B cell (primary cell): ENCODE measurements at places on chromosomes 5 and 9. TPM values are rescaled to one million over a fixed set of nuclear protein-coding genes. Genes with fewer than 3 reads are reported as not detected.

DNA sequence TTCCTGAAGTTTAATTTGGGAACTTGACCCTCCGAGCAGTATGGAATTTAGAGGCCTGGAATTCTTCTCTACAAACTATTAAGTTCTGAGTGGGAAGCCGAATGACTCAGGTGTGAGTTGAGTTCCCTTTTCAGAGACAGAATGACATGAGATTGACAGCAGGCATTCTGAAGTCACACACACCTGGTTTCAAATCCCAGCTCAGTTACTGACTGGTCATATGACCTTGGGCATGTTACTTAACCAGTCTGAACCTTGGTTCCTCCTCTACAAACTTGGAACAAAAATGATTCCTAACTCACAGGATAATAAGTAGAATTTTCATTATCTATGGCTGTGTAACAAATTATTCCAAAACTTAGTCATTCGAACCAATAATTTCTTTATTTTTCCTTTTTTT is 45.5 kb upstream of the GPBP1 start:
- DNase-seq = no peak

GRCh38 chr5:129477532-129477931 is 17.4 kb downstream of the ADAMTS19 start:
- DNase-seq = no peak

- no peak for DNase-seq
Observed at GRCh38 chr5:31781772-31782171, 142.8 kb downstream of the PDZD2 start.

- no peak for DNase-seq
Observed at GRCh38 chr5:137800700-137801411, 46.7 kb upstream of the HNRNPA0 start.

DNA sequence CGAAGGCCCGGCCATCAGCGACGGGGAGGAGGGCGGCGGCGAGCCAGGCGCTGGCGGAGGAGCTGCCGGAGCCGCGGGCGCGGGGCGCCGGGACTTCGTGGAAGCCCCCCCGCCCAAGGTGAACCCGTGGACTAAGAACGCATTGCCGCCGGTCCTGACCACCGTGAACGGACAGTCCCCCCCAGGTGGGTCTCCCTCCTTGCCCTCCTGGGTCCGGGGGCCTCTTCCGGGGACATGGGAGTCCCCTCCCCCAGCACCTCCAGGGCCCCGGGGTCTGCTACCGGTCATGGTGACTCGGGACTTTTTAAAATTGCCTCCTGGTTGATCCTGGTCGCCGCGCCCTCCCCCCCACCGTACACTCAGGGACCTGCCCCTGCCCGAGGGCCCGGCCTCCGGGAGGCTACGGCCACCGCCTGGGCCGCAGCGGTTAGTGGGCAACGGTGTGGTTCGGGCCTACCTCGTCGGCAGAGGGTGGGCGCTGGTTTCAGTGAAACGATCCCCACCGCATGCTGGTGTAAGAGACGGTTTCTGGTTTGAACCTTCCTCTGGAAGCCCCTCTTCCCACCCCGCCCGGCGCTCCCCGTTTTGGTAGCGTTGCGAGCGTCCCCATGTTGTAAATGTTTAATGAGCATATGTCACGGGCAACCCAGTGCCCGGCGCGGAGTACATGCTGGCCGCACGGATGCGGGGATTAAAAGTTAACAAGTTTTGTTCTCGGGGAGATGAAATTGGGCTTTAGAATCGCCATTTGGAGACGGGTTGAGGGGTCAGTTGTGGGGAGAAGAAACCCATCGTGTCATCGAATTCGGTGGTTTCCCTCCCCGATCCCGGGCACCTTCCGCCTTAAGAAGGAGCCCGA is 1.1 kb downstream of the LARP1 start:
- peak; percentile 67 for DNase-seq

DNA sequence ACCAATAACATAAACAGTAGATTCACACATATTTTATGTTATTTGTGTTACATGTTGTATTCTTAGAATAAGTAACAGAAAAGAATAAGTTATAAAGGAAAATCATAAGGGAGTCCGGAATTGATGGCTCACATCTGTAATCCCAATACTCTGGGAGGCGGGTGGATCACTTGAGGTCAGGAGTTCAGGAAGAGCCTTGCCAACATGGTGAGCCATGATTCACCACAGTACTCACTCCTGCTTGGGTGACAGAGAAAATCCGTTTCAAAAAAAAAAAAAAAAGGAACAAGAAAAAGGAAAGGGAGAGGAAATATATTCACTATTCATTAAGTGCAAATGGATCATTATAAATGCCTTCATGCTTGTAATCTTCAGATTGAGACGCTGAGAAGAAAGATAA is 533.3 kb upstream of the CDH9 start:
- no peak for DNase-seq

DNA sequence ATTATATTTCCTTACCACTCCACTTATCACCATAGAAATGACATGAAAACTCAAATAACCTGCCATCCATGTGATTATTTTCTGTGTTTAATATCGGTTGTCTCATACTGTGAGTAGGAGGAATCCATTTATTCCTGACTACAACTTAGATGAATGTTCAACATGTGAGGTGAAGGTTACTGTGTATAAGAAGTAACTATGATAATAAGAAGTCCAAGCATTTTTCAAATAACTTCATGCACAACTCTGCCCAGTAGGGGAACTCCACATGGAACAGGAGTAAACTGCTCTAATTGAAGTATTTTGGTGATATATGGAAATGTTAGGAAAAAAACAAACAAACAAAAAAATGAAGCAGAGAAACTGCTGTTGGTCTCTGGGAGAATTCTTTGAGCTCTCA is 447.5 kb upstream of the GRIN3A start:
- no peak for DNase-seq

GRCh38 chr9:78005231-78006002 is 26.2 kb downstream of the GNAQ start:
- DNase-seq = no peak

DNA sequence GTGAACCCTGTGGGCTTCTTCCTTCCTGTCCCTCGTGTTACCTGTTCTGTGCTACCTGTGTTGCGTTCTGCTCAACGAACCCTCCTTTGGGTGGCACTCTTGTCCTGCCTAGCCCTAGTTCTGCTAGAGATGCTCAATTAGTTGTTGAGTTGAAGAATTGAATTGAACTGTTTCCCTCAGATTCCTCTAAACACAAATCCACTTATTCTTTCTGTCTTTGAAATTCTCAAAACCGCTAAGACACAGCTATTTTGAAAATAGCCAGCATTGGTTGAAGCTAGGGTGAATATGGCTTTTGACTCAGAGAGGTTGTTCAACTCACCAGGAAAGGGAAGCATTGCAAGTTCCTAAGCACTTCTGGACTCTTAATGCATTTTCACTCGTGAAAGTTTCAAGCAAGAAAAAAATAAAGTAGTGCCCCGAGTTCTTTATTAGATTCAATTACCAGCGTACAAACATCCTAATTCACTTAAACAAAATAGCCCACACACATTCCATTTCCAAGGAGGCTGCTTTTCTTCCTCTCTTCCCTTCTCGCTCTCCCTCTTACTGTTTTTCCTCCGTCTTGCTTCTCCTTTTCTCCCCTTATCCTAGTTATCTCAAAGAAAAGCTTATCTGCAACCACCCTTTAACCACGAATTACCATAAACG is 642 bp upstream of the ITGA1 start:
- DNase-seq = peak; percentile 50

DNA sequence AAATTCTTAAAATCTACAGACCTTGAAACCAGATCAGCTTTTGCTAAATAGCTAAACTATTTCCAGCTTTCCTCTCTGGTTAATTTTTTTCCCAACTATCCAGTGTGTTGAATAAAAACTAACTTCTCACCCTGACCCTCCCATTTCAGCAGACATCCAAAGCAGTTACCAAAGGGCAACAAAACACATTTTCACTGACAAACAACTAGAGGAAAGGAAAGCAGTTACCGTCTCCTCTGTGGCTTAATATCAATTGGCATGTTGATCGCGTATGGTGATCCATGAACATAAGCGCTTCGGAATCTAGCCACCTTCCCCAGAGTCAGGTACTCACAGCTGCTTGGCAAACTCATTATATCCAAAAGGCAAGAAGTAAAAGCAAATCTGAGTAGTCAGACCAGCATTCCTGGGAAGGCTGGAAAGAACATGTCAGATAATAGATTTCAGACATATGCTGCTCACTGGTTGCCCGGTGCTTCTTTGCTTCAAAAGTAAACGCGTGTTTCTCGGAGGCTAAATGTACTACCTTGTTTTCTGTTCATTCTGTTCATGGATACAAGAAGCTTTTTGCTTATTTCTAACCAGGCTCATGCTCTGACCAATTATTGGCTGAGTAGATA is 463.4 kb downstream of the PDE4D start:
- DNase-seq = no peak

DNA sequence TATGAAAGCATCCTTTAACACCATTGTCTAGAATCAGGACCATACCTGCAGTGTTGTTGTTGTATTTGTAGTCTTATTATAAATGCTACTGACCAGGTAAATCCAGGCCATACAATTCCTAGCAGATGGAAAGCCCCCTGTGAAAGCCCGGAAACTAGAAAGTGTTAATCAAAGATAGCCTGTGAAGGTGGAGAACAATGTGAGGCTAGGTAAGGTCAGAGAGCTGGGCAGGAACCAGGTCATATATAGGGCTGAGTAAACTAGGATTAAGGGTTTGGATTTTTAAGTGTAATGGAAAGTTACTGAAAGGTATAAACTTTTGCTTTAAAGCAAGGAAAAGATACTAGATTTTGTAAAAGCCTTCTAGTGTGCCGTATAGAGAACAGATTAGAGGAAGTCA is 6.7 kb downstream of the LRRC70 start:
- DNase-seq = no peak

GRCh38 chr5:154317916-154318315 is 127.4 kb downstream of the GALNT10 start:
- DNase-seq = no peak

DNA sequence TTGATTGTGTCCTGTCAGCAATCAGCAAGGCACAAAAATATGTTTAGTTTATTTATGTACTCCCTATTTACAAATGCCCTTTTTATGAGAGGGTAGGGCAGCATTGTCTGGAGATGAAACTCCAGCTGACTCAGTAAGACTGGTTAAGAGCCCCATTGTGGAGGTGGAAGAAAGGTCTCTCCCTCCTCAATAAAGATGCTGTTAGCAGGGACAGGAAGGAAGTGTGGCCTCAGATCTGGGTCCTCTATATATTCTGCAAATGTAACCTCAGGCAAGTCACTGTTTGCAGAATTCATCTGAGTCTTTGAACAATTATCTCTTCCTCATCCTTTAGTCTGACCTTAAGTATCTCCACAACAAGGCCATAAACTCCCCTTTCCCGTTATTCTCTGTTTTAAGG is 48.3 kb upstream of the TRAF1 start:
- no peak for DNase-seq

DNA sequence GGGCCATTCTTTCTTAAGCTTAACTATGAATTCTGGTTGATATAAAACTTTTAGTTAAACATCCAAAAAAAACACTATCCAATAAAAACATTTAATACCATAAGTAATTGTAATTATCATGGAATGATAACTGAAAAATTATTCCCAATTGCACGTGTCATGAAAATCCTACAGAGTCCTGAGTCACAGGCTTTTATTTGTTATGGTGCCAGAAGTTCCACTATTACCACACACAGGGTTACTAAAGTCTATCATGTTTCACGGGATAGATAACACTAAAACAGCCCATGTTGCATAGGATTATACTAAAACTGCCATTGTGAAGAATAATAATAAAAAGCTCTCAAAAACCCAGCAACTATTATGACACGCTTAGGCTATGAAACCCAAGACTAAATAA is 1381.8 kb downstream of the EFNA5 start:
- DNase-seq = no peak

DNA sequence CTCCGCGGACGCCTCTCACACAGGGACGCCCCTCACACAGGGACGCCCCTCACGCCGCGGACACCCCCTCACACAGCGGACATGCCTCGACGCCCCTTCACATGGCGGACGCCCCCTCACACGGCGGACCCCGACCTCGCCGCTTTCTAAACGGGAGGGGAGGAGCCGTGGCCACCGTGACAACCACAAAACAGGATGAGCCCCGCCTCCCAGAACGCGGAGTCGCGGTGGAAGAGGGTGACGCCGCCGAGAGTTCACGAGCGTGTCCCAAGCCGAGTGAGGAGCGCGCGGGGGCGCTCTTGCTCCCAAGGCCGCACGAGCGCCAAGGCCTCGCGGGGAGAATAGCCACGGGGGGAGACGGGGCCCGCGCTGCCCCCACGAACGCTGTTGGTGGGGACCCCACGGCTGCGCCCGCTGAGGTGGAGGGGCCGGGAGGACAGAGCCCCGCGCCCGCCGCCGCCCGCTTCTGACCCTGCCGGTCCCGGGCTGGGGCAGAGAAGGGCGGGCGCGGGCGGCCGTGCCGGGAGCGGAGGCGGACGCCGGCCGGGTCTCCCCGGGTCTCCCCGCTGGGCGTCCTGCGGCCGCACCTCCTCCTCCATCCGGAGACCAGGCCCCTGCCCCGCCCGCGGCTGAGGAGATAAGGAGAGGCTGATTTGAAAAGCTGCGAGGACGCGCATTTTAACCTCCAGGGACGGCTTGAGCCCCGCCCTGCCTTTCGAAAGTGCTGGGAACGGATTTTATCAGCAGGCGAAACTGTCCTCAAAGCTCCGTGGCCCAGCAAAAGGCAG is 3.9 kb upstream of the NKD2 start:
- peak; percentile 61 for DNase-seq

- no peak for DNase-seq
Observed at GRCh38 chr5:41885286-41885685, 15.1 kb upstream of the OXCT1 start.

DNA sequence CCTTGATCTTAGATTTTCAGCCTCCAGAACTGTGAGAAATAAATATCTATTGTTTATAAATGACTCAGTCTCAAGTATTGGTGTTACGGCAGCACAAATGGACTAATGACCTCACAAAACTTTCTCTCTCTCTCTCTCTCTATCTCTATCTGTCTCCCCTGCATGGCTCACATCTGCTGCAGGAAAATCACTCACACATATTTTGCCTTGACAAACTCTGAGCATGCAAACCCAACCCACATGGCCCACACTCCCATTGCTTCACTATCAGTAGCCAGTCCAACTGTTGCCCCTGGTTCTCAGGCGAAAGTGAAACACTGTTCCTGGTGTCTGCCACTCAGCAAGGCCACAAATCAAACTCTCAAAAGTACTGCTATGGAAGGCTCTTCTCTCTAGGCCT is 66.4 kb upstream of the PIK3R1 start:
- DNase-seq = no peak

GRCh38 chr5:123916345-123917121 is 404.6 kb downstream of the CSNK1G3 start:
- DNase-seq = no peak

- DNase-seq = peak; percentile 75
Observed at GRCh38 chr9:133477992-133478850, 678 bp downstream of the SLC2A6 start.

The MEF2C gene
- 333 and 354 TPM in 2 replicates for total RNA-seq

The ADGRV1 gene
- 0.10 TPM in 1 of 2 replicates, not detected in the other for total RNA-seq

The GRXCR2 gene
- total RNA-seq = not detected in 2 replicates

The ZNF484 gene
- total RNA-seq = 22.7 and 22.9 TPM in 2 replicates

The TAF11L10 gene
- not detected in 2 replicates for total RNA-seq

The RMRP gene
- 7,890 and 7,920 TPM in 2 replicates for total RNA-seq

The CERCAM gene
- total RNA-seq = 3.4 and 3.8 TPM in 2 replicates
